Putamen (tissue), 1 donor: ENCODE measurements at places on chromosomes 16 and 17.
A peak's percentile ranks its signal among the peaks of the same experiment; 100 is the strongest.

DNA sequence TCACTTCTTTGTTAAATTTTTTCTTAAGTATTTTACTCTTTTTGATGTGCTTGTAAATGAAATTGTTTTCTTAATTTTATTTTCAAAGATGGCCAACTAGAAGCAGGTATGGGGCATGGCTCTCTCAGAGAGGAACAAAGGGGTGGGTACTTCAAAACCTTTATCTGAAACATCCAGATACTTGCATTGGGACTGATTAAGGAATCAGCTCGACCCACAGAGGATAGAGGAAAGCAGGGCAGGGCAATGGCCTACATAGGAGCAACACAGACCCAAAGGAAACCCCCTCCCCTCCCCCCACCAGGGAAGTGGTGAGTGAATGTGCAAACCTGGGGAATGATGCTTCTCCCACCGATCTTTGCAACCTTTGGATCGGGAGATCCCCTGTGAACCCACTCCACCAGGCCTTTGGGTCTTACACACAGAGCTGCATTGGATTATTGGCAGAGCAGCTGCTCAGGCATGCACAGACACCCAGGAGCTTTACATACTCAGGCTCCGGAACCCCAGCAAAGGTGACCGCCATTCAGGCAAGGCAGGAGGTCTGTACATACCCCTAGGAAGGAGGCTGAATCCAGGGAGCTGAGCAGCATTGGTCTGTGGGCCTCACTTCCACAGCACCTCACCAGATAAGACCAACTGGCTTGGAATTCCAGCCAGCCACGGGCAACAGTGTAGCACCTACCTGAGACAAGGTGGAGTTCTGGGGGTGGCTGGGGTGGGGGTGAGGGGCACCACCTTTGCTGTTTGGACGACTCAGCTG is 3.0 kb upstream of the CCR7 start:
- DNase-seq = no peak

DNA sequence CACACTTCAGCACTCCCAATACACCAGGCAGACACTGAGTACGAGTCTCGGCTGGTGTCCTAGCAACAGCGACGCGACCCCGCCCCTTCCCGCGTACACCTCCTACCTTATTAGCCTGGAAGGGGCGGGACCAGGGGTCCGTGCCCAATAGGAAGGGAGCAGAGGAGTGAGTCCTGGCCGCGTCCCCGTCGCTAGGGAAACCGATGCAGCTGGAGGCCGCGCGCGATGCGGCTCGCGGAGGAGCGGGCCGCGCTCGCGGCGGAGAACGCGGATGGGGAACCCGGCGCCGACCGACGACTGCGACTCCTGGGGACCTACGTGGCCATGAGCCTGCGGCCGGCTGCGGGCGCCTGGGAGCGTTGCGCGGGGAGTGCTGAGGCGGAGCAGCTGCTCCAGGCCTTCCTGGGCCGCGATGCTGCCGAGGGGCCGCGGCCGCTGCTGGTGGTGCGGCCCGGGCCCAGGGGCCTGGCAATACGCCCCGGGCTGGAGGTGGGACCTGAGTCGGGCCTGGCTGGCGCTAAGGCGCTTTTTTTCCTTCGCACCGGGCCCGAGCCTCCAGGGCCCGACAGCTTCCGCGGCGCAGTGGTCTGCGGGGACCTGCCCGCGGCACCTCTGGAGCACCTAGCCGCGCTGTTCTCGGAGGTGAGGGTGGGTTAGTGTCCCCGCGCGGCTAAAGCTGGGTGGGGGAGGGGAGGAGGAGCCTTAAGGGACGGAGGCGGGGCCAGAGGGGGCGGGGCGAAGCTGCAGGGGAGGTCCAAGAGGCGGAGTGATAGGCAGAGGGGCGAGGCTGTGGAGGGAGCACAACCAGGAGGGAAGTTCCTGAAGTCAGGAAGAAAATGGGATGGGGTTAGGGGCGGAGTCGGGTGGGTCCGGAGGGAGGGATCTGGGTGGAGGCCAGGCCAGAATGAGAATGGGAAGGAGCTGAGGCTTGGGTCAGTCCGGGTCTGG is at the start of gene DNAH9:
Gene DNAH9, plus strand, starts transcription at position 197 of the 948 bp plus-strand sequence. Its CDS starts 29 bp downstream, at position 226.
- peak; percentile 92 for DNase-seq

- no peak for DNase-seq
Observed at GRCh38 chr16:1929105-1929504, 10.9 kb upstream of the HS3ST6 start.

GRCh38 chr16:77231047-77231446 is 31.8 kb downstream of the SYCE1L start:
- no peak for DNase-seq

GRCh38 chr16:86319585-86320236 is 190.6 kb upstream of the FOXF1 start:
- DNase-seq = no peak

DNA sequence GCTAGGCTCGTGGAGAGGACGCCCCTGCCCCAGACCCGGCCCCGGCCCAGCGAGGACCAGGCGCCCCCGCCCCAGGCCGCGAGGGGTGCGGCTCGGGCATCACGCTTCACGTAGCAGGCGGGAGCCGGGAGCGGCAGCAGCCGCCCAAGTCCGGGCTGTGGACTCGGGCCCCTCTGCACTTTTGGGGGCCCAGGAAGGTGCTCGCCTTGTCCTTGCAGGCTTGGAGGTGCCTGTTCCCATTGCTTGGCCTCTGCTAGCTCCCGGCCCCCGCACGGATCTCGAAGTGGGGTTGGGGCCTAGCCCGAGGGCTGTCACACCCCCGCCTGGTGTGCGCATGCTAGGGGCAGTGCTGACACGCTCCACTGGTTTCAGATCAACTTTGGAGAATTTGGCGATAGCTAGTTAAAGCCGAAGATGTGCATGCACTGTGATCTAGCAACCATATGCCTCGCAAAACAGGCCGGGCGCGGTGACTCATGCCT is 55.7 kb downstream of the WSB1 start:
- DNase-seq = no peak

- no peak for DNase-seq
Observed at GRCh38 chr16:76897816-76898215, 293.2 kb upstream of the MON1B start.

DNA sequence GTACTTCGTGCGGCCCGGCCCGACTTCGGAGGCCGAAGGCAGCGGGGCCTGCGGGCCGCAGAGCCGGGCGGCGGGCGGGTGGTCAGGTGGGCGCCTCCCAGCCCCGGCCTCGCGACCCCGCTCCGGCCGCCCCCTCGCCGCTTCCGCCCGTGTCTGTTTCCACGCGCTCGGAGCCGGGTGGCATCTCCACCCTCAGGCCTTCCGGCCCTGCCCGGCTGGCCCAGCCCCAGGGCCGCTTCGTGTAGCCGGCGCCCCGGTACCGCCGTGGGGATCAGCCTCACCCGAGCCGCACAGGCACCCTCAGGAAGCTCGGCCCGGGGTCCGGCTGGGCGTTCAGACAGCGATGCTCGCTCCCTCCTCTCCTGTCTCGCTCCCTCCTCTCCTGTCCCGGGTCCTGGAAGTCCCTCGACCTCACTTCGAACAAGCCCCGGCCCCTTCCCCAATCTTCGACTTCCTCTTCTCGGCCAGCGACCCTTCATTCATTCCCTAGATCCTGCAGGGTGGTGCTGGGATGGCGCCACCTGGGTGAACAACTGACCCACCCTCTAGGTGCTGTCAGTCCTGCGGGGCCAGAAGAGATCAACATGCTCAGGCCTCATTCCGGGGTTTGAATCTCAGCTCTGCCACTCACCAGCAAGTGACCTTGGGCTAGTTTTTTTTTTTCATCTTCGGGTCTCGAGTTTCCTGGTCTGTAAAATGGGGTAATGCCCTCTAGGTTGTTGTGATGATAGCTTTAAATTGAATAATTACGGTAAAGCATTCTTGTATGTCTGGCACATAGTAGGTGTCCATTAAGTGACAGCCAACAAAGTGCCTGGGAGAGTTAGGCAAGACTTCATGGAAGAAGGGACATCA is 610 bp downstream of the VPS4A start:
- no peak for DNase-seq

DNA sequence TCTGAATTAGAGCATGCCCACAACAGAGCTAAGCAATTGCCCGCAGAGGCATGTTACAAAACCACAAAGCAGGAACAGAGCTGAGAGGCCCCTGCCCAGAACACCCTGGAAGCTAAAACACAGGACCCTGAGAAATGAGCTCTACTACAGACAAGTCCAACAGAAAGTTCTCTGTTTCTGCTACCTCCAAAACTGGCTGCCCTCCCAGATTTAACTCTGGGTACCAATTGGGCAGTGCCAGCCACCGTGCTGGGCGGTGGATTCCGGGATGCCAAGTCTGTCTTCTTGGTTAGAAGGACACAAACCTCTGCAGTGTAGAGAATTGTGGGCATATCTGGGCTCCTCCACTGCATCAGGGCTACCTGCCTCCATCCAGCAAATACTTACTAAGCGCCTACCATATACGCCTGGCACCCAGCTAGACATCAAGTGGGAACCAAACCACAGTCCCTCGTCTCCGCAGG is 1.0 kb downstream of the CMTM4 start:
- no peak for DNase-seq

GRCh38 chr16:51152691-51153576 is 1.9 kb upstream of the SALL1 start:
- no peak for DNase-seq

DNA sequence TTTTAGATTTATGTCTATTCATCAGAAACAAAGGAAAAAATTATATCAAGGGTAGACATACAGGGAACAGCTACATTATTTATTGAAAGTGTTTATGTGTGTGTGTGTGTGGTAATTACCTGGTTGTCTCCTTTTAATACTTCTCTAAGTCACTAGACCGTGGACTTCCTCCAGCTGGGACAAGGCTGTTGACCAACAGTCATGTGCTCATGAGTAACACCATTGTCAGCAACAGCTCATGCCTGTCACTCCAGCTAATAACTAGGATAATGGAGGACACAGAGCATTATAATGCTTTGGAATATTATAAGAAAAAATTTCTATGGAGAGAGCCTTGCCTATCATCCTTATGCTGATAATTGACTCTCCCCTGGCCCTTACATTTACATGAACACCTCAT is 125.3 kb upstream of the SALL1 start:
- peak; percentile 40 for DNase-seq

- no peak for DNase-seq
Observed at GRCh38 chr17:69236464-69236863, 7.8 kb upstream of the ABCA10 start.

DNA sequence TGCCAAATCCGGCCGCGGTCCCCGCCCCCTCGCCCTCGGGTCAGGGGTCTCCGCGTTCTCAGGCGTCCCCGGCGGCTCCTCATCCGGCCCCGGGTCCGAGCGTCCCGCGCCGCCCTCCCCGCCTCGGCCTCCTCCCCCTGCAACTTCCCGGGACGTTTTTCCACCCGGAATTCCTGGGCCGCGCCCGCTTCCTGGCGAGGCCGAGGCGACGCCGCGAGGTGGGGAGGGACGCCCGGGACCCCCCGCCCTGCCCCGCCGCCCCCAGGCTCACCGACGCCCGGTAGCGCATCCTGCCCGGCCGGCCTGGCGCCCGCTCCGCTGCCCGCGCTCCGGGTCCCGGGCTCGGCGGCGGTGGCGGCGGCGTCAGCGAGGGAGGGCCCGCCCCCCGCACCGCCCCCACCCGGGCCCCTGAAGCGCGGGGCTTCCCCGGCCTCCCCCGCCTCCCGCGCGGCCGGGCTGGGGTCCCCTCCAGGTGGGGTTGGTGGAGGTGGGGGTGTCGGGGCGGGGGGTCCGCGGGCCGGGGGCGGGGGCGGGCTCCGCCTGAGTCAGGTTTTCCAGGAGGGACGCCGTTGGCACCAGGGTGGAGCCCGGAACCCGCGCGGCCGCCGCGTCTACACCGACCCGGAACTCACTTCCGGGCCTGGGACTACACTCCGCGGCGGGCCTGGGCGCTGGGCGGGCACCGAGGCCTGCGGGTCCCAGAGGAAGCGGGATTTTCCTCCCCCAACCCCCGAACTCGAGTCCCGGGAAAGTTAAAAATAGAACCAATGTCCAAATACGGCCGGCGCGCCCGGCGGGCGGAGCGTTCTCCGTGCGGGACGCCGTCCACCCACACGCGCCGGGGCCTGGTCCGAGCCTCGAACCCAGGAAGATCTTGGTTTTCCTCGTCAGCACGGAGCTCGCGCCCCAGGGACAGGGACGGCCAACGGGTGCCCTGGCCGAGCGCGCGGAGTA is 6.8 kb downstream of the MYO1C start:
- DNase-seq = no peak

DNA sequence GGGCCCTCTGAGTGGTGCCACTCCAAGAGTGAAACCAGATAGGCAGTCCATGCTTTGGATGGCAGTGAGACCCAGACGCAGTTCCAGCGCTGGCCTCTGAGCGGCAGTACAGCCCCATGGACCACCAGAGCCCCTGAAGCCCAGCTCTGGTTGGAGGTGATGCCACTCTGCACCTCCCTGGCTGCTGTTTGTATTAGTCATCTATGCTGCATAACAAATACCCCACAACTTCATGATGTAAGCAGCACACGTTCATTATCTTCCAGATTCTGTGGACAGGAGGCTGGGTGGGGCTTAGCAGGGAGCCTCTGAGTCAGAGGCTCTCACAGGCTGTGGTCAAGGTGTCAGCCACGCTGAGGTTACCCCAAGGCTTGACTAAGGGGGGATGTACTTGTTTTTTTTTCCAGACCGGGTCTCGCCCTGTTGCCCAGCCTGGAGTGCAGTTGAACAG is 5.1 kb upstream of the NME4 start:
- no peak for DNase-seq

DNA sequence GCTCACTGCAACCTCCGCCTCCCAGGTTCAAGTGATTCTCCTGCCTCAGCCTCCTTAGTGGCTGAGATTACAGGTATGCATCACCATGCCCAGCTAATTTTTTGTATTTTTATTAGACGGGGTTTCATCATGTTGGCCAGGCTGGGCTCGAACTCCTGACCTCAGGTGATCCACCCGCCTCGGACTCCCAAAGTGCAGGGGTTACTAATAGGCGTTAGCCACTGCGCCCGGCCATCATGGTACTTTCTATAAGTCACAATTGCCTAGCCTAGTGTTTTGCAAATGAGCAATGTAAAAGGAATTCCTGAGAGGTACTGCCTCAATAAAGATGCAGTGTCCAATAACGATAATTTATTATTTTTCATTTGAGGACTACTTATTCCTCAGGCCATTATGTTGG is 13.9 kb upstream of the PSMC3IP start:
- DNase-seq = no peak

- no peak for DNase-seq
Observed at GRCh38 chr17:7814969-7815368, 19.0 kb upstream of the KDM6B start.
